Bronchial epithelial cell (primary cell): ENCODE measurements at places on chromosomes 4 and X. TPM values are rescaled to one million over a fixed set of nuclear protein-coding genes. Genes with fewer than 3 reads are reported as not detected.

DNA sequence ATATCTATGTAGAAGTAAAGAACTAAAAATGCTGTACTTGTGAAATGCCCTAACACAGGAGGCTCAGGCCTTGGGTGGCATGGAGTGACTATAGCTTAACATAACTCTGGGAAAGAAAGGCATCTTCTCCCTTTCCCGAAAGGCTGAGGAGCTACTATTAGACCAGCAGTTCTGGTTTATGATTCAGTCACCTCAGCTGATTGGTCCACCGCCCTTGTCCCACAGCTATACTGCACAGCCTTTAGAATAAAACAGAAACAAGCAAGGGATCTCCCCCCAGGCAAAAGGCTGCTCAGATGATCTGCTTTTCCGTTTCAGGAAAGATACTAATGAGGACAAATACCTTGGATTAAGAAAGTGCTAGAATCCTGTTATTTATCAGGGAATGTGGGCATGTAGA is 171.3 kb downstream of the SNCA start:
- peak; percentile 48 for DNase-seq

- DNase-seq: no peak
These were observed 3.4 kb upstream of the NKX6-1 start for GRCh38 chr4:84502333-84502954.

DNA sequence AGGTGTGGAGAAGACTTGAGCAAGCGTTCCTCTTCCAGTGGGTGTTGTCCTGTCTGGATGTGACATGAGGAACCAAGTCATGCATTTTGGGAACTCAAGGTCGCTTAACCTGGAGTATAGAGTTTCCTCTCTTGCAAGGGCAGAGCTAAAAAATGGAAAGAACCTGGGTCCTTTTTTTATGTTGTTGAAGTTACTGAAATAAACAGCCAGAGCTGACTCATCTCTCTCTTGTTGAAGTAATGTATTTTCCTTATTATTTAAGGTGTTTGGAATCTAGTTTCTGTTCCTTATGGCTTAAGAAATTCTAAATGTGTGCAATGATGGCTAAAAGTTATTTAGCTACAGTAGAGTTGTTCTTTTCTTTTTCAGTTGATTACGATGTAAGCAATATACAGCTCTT is 314.5 kb downstream of the CAMK2D start:
- DNase-seq: peak; percentile 44

GRCh38 chr4:107011312-107011711 is 24.8 kb downstream of the DKK2 start:
- DNase-seq: no peak

DNA sequence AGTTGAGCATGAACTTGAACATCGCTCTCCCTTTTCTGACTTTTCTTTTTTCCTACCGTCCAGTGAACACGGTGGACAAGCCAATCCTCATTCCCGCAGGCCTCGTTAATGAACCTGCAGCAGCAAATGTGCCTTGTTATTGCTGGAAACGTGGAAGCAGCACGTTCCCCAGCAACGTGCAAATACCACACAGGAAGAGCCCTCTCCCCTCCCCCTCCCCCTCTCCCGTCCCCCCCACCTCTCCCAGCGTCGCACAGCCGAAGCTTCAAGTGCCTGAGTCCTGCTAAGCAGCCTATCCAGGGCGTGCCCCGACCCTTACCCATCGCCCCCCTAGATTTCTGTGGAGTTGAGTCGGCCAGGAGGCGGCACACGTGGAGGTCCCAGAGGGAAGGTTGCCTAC is 219.9 kb downstream of the BCOR start:
- DNase-seq: no peak

DNA sequence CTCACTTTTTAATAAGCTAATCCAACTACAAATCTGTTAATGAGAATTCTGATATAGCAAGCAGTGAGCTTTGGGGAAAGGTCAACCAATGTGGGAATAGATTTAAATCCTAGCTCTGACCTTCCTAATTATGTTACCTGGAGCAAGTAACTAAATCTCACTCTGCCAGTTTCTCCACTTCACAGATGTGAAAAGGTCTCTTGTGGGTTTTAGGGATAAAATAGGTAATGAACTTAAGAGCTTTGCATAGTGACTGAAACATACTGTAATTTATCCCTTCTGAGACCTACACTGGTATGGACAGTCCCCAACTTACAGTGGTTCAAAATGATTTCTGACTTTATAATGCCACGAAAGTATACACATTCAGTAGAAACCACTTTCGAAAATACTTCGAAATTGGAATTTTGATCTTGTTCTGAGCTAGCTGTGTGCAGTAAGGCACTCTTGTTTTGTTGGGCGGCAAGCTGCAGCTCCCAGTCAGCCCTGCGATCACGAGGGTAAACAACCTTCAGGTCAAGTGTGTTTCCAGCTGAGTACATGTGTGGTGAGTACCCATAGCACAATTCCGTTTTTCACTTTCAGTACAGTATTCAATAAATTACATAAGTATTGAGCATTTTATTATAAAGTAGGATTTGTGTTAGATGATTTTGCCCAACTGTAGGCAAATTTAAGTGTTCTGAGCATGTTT is 93.7 kb downstream of the ADGRL3 start:
- DNase-seq: no peak

DNA sequence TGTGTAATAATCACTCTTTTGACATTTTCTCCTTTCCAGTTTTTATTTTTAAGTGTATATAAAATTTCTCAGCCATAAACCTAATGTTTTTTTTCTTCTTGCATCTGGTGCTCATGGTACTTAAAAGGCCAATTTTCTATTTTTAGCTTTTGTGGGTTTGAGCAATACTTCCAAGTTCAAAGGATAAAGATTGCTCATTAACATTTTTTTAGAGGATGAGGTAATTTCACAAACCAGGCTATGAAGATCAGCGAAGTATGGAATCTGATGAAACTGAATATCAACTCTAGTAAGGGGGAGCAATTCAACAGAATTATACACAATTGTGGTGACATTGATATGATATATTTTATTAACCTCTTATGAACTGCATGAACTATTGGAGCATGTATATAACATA is 25.8 kb upstream of the KLHL34 start:
- DNase-seq: no peak

The GPM6B gene
- total RNA-seq: under 0.01 and 1.2 TPM in 2 replicates

- no peak for DNase-seq
These were observed 119.2 kb upstream of the GRID2 start for GRCh38 chr4:92184566-92184965.

GRCh38 chr4:148226341-148226740 is 215.9 kb downstream of the NR3C2 start:
- peak; percentile 56 for DNase-seq

GRCh38 chr4:30904215-30904555 is 184.0 kb downstream of the PCDH7 start:
- no peak for DNase-seq

- no peak for DNase-seq
These were observed 20.5 kb downstream of the PAGE2 start for GRCh38 chrX:55109306-55109705.
